GM20000 (cell line): ENCODE measurements at places on chromosomes 12 and 14.

- DNase-seq: no peak
These were observed 226.1 kb downstream of the ACSS3 start for GRCh38 chr12:81303935-81304334.

- no peak for DNase-seq
These were observed 65.8 kb downstream of the PPP2R5C start for GRCh38 chr14:101827286-101827685.

DNA sequence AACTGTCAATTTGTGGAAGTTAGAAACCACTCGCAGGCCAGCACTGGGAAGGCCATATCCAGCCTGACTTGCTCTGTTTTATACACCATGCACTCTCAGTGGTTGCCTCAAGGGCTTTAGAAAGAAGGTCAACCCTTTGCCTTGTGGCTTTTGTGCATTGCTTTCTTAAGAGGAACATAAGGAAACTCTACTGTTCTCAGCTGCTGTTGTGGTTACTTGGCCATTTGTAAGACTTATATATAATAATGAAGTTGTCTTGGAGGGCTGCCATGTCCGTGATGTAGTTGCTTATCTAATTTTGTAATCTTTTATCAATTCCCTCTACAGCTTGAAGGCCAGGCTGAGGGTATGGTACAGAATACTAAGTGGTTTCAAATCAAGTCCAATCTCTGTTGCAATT is 637.8 kb downstream of the DIO2 start:
- DNase-seq: no peak

DNA sequence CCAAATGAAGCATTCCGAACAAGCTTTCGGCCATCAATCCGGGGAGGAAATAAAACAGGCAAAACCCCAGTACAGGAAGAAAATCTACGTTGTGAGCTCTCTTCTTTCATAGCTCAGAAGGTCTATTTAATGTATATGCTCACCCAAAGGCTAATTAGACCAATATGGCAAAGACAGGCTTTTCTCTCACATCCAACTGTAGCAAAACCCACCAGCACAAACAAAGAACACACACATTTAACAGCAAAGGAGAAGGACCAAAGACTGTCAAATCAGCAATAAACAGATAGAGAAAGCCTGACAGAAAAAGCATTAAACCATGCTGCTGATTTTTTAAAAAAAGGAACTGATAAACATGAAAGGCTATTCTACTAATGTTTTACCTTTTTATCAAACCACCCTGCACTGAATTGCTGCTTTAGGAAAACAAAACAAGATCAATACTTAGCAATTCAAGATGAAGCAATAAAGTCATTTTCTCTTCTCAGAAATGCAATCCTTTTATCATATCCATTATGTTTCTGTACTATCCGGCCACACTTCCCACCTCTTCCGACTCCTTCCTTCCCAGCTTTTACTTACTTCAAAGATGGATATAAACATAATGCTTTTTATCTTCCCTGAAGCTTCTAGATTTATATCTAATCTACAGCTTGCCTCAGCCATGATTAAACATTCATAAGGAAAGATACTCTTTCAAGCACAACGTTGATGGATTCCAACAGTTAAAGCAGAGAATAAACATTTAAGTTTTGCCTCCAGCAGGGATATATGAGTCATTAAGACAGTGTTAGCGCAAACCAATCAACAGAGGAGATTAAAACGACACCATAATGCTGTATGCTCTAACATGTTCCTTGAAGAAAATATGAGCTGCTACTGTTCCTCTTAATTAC is 74.6 kb upstream of the BBS10 start:
- no peak for DNase-seq

DNA sequence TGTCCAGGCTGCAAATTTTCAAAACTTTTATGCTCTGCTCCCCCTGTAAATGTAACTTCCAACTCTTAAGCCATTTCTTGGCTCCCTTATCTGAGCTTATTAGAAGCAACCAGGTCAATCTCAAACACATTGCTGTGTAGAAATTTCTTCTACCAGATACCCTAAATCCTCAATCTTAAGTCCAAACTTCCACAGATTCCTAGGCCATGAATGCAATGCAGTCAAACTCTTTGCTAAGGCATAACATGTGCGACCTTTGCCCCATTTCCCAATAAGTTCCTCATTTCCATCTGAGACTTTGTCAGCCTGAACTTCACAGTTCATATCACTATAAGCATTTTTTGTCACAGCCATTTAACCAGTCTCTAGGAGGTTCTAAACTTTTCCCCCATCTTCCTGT is 64.5 kb downstream of the TMTC3 start:
- no peak for DNase-seq

- DNase-seq: no peak
These were observed 70.5 kb upstream of the CPSF6 start for GRCh38 chr12:69168828-69169227.

DNA sequence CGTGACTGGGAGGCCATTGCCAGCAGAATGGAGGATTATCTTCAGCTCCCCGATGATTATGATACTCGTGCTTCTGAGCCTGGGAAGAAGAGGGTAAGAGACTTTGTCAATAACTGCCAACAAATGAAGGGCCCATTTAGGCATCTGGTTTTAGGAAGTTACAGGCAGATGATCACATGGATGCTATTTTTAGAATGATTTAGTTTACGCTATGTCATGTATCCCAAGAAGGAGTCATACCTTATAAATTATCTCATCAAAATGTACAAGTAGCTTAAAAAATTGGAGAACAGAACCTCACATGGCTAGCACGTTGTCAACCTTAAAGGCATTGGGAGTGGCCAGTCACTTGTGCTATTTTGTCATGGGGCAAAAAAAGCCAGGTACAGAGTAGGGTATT is 46.7 kb downstream of the PROX2 start:
- DNase-seq: no peak

DNA sequence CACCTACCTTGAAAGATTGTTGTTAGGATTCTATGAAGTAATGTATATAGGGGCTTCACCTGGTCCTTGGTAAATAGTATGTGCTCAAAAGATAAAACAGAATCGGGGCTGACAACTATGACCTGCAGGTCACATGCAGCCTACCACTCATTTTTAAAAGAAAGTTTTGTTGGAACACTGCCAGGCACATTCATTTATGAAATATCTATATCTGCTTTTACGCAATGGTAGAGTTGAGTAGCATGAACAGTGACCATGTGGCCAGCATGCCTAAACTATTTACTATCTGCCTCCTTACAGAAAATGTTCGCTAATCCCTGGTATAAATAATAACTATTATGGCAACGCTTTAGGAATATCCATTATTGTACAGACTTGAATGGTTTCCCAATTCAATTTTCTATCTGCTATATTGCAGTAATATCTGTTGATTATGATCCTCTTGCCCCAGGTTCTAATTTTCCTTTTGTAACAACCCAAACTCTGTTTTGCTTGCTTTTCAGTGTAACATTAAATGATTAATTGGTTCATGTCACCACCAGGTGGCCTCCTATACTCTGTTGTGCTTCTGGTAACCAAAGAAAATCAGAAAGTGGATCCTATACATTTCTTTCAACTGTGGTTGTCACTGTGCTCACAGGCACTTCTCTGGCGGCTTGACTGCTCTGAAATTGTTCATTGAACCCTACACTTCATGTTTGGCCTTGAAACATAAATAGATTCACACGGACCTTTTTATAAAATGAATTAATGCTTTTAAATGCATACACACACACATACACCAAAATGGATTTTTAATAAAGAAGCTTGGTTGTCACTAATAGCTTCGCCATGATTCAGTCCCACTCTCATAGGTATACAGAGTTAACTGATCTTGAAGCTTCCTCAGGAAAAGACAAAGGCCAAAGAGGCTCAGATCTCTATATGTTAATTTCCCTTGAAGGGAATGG is 227.7 kb upstream of the NPAS3 start:
- peak; percentile 25 for DNase-seq

DNA sequence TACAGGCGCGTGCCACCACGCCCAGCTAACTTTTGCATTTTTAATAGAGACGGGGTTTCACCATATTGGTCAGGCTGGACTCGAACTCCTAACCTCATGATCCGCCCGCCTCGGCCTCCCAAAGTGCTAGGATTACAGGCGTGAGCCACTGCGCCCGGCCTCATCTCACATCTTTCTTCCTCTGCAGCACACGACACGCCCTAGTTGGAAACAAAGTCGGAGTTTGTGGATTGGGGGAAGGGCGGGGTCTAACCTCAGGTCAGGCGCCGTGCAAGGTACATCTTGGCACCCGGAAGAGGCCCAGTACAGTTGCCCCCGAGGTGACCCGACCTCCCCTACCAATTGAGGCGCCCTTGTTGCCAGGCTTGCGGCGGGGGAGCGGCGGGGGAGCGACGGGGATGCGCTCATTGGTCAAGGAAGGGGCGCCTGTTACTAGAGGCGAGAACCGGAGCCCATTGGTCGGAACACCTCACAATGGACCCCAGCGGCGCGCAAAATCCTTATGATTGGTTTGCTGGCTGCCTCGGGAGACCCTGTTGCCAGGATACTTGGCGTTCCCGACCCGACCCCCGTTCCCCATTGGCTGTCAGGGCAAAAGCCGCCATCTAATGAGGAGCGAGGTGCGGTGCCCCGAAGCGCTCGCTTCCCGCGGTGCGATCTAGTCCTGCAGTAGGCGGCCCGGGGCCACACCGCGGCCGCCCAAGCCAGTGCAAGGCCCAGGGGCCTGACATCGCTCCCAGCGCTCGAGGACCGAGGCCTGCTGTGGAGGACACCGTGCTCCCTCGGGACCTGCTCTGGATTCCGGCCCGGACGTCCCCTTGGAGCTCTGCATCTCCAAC is at the start of gene REC8:
TSS of gene REC8 (plus strand) at position 659 of the 839 bp plus-strand sequence. CDS start 473 bp downstream, outside the sequence.
- peak; percentile 94 for DNase-seq

- no peak for DNase-seq
These were observed 64.5 kb downstream of the TSPAN9 start for GRCh38 chr12:3141339-3142321.
